ENCODE measurements at places on chromosomes 12 and 14.
A peak's percentile ranks its signal among the peaks of the same experiment; 100 is the strongest.

GRCh38 chr12:7628381-7628961 lies 37.2 kb downstream of the APOBEC1 start:
- DNase-seq, result no peak

DNA sequence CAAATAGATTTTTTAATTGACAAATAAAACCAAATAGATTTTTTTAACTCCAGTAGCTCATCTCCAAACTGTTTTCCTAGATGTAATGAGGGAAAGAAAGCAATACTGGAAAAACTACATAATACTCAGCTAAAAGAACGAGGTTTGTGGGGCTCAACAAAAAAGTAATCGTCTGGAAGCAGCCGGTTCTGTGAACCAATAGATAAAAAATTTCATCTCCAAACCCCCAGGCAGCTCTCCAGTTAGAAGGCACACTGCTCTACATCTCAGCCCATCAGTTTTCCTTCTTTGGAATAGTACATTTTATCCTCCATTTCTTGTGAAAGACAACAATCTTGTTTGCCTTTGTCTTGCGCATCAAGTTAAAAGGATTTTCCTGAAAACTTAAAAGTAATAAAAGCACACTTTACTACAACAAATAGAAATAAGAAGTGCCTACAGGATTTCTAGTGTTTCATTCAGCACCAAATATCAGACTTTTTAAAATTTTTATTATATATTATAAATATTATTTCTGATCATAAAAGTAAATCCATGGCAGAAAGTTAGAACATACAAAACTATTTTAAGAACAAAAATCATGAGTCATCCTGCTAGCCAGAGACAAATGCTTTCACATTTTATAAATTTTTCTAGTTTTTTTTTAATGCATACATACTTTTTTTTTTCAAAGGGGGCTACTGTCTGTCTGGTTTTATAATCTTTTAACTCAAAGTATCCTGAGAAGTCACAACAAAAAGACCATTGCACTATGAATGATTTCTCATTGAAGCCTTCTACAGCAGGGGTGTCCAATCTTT lies 67.7 kb downstream of the EPS8 start:
- no peak for DNase-seq

DNA sequence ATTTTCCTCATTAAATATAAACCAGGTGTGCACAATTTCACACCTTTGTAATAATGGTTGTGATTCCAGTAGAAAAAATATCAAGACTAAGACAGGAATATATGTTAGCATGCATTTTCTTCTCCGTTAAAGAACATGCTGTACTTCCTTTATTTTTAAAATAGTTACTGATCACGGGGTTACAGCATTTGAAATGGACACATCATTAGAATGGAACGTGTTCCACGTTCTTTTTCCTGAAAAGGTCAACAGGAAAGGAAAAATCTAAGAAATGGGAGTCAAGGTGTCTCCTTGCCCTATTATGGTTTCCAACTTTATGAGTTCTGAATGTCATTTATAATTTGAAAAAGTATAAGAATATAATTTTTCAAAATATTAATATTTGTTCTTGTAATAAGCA lies 1325.7 kb downstream of the SLC16A7 start:
- DNase-seq, result no peak

- DNase-seq, result peak; percentile 75
These were observed 11.3 kb downstream of the RARG start for GRCh38 chr12:53220694-53221202.

DNA sequence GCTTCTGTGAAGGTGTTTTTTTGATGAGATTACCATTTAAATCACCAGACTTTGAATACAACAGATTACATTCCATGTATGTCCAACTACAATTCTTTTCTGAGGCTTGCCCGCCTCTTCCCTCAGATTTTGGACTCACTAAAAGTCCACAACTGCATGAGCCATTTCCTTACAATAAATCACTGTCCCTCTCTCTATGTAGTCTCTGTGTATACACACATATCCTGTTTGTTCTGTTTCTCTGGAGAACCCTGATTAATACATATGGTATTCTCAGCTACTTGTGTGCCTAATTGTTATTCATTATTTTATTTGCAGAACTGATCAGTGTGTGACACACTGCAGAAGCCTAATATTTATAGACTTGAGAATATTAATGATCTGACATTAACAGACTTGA lies 2.4 kb upstream of the MIPOL1 start:
- no peak for DNase-seq

GRCh38 chr14:73744874-73745529 lies 30.8 kb upstream of the PNMA1 start:
- no peak for DNase-seq

DNA sequence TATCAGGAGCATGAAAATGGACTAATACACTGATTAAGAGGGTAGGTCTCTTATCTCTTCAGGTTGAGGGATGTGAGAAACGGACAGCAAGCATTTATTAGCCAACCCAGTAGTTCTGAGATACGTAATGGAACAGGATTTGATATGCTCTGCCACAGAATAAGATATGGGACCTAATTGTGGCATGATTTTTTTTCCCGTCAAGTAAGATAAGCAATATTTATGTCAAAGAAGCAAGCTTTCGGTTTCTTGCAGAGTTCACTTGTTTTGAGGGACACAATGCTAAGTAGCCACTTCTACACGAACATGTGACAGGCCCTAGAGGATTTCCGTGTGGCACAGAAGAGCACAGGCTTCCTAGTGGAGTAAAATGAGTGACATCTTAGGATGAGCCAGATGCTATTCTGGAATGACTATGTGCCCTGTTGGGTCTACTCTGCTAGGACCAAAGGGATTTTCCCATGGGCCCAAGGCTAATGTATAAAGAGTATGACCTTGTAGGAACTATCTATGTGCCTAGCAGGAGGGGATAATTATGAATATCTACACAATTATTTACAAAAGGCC lies 57.9 kb downstream of the SLC38A1 start:
- DNase-seq, result no peak

DNA sequence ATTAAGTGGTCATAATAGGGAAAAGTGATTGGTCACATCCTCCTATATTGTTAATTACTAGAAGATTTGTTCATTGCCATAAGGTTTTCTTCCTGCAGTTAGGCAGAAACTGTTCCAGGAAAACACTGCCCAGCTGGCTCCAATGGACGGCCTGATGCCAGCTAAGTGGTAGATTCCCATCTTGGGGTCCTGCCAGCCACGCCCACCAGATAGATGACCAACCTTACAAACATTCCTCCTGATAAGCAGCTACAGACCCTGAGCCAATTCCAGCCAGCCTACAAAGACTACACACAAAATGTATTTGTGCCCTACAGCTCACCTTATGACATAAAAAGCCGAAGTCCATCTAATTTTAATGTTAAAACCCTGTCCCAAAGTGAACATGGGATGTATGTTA lies 685.9 kb upstream of the USP15 start:
- DNase-seq, result no peak

DNA sequence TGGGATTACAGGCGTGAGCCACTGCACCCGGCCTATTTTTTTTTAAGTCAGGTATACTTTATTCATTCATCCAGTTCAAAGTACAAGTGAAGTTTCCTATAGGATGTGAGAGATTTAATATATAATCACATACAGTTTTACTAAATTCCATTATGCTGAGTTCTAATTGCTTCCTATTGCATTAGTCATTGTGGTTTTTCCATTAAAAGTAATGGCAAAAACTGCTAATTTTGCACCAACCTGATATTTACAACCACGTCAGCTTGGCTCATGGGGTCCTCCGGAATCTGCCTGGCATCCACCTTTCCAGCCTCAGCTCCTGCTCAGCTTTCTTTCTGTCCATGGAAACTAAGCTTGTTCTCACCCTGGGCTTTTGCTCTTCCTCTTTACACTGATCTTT lies 67.0 kb upstream of the CSRP2 start:
- no peak for DNase-seq

DNA sequence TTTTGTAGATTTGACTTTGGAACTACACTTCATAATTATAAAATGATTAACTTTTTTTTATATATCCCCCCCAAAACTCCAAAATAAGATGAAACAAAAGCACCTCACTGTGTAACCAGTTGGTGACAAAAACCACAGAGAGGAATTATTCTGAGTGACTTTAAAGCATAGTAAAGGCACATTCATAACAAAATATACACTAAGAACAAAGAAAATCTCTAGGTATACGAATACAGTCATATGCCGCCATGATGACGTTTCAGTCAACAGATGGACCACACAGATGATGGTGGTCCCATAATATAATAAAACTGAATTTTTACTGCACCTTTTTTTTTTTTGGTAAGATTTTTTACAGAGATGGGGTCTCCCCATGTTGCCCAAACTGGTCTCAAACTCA lies 70.7 kb downstream of the MED13L start:
- no peak for DNase-seq

GRCh38 chr12:96578526-96579125 lies 89.2 kb downstream of the CFAP54 start:
- no peak for DNase-seq

GRCh38 chr12:1611803-1612572 lies 17.0 kb upstream of the WNT5B start:
- DNase-seq, result no peak

- DNase-seq, result no peak
These were observed 40.2 kb downstream of the MOK start for GRCh38 chr14:102264775-102265174.

DNA sequence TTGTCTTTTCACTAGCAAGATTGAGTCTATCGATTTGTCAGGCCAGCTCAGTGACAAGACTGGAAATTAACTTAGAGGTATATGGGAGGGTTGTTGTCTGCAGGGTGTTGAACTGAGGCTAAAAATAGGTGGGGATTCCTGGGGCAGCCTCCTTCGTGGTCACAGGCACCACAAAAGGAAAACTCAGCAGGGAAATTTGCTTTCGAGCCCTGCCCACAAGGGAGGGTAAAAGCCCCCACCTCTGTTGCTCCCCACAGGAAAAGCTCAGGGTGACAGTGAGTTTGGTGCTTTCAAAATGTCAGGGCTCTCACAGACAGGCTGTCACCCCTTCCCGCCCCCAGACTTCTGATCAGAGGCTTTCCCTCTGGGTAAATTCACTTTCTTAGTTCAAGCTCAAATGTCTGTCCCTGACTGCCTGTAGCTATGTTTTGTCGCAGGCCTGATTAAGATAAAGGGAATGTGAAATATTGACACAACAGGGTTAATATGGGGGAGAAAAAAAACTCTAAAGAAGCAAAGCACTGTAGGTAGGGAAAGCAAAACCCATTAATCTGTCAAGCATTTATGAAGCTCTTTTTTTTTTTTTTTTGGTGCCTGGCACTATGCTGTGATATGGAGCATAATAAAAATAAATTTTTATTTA lies 11.7 kb upstream of the NFKBIA start:
- peak; percentile 81 for DNase-seq

- no peak for DNase-seq
These were observed 61.6 kb downstream of the EFCAB11 start for GRCh38 chr14:89892953-89893352.

DNA sequence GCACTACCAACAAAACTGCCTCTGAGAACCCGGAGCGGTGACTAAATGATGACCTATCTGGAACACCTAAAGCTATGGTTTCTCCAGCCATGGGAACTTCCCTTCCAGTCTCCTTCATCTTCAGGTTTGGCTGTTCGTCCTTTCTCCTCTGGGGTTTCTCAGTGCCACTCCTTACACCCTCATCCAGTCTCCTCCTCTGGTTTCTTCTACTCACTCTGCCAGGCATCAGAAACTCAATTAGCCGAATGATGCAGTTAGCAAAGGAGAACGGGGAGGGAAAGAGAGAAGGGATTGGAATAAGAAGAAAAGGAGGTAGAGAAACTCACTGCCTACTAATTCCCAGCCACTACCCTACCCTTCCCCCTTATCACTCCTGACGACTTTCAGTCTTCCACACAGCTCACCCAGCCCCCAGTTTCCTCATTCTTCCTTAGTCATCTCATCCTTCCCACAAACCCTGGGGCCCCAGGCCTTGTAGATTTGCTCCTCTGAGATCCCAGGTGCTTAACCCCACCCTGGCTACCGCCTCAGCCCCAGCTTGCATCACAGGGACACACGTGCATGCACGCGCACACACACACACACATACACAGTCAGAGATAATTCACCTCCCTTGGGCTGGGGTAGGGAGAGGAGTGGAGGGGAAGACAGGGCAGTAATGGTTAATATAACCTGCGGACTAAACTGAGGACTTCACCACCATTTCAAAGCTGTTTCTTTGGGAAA lies 13.0 kb downstream of the FGD6 start:
- DNase-seq, result no peak

- DNase-seq, result no peak
These were observed 113.4 kb downstream of the DICER1 start for GRCh38 chr14:95043732-95044462.

GRCh38 chr12:24356240-24356804 lies 406.9 kb upstream of the SOX5 start:
- DNase-seq, result no peak

GRCh38 chr12:100234166-100234565 lies 32.7 kb downstream of the DEPDC4 start:
- no peak for DNase-seq

GRCh38 chr14:54567224-54567638 lies 303 bp downstream of the SAMD4A start:
- no peak for DNase-seq

All from stimulated activated CD8-positive, alpha-beta memory T cell treated with anti-CD3 and anti-CD28 coated beads, Interleukin-7, amount 100 ng/mL, for 48 hours (primary cell).